ENCODE measurements at places on chromosomes 2 and 18.

DNA sequence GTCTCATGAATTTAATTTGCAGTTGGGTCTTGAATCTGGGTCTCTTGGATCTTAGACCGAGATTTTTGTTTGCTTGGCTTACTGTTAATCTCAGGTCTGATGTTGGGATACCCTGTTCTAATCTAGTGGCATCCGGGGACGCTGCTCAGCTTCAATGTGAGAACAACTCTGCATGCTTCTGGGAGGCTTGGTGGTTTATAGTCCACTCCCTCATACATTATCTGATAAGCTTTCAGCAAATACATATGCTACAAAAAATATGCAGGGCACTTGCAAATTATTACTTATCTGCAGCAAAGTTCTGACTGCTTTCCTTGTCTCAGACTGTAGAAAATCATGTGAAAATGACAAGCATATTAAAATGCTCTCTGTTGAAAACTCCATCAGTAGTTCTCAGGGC, 39.4 kb downstream of the RNF144A start:
- no peak for DNase-seq

GRCh38 chr2:51028829-51029228, 3.1 kb downstream of the NRXN1 start:
- DNase-seq, result no peak

- DNase-seq, result no peak
Measured at GRCh38 chr2:44572196-44572900, 210.6 kb downstream of the CAMKMT start.

DNA sequence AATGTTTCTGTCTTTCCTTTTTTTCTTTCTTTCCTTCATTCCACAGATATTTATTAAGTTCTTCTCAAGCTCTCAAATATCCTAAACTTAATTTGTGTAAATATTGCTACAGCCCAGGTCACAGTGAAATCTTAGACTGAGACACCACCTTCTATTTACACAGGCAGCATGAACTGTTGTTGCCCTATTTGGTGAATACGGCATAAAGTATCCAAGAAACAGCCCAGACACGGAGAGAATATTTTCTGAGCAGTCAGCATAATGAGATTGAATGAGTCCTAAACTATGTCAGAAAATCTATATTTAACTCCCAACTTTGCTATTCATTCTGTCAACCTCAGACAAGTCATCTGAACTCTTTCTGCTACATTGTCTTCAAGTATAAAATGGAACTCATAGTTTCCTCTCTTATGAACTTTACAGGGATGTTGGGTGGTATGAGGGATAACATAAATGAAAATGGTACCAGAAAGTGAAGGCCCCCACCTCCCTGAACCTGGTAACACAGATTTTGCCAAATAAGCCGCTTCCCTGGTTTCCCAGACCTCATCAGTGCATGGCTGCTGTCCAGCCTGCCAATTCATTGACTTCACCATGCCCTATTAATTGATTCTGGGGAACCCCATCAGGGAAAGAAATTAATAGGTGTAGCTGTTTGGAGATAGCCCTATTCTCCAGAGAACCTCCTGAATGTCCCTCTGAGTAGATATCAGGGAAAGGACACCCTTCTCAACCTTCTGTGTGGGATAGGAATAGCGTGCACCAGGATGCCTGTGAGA, 235.9 kb downstream of the SETBP1 start:
- no peak for DNase-seq

GRCh38 chr18:13120983-13121441, 97.5 kb upstream of the LDLRAD4 start:
- no peak for DNase-seq

GRCh38 chr2:135768863-135769262, 27.2 kb downstream of the UBXN4 start:
- DNase-seq, result no peak

DNA sequence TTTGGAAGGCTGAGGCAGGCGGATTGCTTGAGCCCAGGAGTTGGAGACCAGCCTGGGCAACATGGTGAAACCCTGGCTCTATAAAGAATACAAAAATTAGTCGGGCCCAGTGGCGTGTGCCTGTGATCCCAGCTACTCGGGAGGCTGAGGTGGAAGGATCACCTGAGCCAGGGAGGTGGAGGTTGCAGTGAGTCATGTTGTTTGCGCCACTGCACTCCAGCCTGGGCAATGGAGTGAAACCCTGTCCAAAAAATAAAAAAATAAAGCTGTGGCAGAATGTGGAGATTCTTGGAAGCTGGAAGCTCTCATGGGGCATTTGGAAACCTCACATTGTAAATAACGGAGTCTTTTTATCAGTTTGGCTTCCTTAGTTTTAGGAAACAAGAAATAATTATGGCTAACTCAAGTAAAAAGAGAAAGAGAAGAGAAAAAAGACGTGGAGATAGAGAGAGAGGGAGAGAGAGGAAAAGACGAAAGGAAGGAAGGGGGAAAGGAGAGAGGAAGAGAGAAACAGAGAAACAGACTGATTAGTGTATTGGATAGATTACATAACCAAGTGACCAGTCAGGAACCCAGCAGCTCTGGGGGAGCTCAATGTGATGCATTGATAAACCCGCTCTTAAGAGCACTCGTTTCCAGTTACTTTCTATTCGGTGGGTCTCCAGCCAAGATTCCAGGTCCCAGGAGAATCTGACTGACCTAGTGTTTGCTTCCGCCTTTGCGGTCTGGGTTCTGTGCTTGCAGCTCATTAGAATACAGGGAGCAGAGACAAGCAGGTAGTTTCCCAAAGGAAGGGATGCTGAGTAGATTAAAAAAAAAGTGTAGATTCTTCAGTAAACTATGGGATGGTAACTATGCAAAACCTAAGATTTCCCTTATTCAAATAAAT, 1.1 kb upstream of the SPAST start:
- DNase-seq, result no peak

DNA sequence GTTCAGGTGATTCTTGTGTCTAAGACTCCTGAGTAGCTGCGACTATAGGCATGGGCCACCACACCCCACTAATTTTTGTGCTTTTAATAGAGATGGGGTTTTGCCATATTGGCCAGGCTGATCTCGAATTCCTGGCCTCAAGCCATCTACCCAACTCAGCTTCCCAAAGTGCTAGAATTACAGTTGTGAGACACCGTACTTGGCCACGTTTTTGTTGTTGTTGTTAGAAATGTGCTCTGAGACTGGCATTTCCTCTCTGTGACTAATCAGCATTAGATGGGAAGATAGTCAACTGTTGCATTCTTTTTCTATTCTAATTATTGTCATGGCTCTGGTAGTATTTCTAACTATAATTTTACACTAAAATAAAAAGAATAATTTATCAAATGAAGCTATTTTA, 191.7 kb downstream of the CAMKMT start:
- no peak for DNase-seq

- no peak for DNase-seq
Measured at GRCh38 chr2:88053934-88054781, 1.4 kb downstream of the KRCC1 start.

- no peak for DNase-seq
Measured at GRCh38 chr2:101003278-101003775, 1.2 kb downstream of the RPL31 start.

GRCh38 chr18:23159344-23159743, 24.1 kb downstream of the CABLES1 start:
- DNase-seq, result no peak

DNA sequence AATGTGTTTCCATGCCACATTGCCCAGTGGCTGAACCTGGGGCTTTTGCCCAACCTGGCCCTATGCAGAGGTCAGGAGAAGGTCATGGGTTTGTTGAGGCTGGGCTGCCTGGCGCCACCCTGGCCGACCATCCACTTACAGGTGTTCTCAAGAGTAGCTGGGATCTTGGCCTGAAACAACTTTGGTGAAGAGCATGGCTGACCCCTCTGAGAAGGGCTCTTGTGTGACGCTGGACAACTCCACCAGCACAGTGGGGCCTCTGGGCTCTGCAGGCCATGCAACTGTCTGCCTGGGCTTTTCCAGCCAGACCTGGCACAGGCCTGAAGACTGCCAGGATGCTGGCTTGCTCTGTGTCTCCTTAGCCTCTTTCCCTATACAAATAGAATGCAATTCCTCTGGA, 76.4 kb upstream of the ZNG1B start:
- no peak for DNase-seq

DNA sequence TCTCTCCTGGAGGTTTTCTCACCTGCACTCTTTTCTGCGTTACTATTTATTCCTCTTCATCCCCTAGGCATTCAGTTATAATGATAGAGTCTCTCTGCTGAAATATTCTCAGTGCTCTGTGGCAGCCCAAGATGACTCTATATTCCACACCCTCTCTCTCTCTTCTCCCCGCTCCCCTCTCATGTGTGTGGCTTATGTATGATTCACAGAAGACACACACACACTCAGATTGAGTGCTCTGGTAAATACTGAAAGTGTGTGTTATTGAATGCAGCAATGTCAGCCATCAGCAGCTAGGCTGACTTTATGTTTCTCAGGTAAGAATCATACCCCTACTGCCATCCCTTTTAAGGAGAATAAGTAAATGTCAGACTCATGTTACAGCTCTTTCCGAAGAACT, 201.2 kb downstream of the SLC4A10 start:
- no peak for DNase-seq

GRCh38 chr2:239496700-239497099, 95.9 kb upstream of the HDAC4 start:
- no peak for DNase-seq

DNA sequence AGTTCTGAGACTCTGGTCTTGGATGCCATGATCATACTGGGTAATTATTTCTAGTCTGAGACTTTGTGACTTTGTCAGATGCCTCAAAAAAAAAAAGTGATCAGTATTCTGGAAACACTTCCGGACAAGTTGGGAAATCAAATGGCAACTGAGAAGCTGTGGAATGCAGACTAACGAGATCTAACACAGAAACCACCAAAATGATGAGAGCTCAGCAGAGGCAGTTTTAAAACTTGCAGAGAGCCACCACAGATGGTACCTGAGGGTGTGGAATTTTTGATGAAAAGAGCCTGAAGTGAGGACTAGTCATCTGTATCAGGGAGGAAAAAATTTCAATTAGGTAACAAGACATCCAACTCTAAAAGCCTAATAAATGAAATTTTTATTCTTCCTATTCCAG, 5.5 kb upstream of the GPR75 start:
- no peak for DNase-seq

GRCh38 chr2:157216286-157216965, 41.1 kb upstream of the GALNT5 start:
- DNase-seq, result no peak

DNA sequence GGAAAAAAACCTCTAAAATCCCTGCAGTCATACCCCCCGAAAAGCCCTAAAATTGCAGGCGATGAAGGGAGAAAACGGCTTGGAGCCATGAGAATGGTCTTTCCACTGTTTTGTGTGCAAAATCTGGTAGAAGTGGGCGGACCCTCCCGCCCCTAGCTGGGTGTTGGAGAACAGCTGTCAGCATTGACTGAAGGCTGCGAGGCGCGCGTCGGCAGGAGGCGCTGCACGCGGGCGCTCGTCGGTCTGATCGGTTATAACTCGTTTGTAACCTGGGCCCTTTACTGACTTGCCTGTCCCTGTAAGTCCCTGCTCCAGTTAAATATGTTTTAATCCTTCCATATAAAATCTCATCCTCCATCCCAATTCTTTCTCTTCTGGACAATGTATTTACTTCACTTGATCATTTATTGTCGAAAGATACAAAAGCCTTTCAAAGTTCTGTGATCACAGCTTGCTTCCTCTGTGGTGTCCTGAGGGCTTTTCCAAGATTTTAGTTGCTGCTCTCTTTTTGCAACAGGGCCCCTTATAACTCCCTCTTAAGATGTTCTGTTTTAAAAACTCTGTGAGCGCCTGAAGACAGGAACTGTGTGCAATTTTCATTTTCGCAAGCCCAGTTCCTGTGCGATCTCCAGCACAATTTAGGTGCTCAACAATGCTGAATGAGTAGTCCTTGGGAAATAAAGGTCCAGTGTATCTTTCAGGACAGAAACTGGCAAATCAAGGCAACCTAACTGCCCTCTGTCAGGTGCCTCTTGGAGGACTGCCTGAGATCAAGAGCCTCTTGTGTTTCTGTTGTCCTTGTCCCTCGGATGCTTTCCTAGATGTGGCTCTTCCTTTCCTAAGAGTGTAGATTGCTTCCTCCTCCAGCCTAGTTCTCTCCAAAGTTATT, 918 bp upstream of the HNRNPLL start:
- DNase-seq, result no peak

DNA sequence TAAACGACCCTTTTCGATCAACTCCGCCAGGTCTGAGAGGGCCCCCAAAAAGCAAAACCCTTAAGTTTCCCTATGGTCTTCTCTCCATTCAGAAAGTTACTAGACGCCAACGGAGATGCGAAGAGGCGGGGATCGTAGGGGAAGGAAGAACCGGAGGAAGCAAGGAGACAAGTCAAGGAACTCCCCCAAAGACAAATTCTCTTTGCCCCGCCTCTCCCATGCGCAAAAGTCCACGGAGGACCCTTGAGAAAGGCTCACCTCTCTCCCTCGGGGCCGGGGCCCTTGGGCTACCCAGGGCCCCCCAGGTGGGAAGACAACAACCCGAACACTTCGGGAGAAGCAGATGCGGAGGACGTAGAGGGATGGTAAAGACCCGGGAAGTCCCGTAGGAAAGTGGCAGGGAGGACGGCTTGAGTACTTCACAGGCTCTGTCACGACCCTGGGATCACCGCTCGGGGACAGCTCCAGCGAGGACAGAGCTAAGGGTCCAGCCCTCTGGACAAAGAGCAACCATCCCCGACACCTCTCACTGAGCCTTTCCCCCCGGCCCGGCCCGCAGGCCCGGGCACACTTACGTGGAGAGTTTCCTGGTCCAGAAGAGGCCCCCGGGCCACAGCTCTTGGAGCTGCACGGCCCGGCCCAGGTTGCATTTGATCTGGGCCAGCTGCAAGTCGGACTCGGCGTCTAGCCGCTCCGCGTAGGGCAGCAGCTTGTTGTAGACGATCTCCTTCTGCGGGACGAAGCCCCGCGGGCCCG, 647 bp downstream of the PSME4 start:
- no peak for DNase-seq

GRCh38 chr2:705971-706511, 28.8 kb upstream of the TMEM18 start:
- peak; percentile 40 for DNase-seq

DNA sequence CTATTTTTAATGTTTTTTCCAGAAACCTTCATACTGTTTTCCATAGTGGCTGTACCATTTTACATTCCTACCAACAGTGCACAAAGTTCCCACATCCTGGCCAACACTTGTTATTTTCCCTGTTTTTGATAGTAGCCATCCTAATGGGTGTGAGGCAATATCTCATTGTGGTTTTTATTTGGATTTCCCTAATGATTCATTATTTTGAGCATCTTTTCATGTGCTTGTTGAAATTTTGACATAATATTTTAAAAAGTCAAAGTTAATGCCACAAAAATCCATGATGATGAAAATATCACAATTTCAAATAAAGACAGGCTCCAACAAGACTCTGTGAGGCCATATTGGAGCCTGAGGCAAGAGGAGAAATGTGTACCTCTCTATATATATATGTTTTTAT, 50.2 kb downstream of the VWA3B start:
- DNase-seq, result no peak

- DNase-seq, result no peak
Measured at GRCh38 chr2:70902579-70902978, 33.1 kb upstream of the ATP6V1B1 start.

DNA sequence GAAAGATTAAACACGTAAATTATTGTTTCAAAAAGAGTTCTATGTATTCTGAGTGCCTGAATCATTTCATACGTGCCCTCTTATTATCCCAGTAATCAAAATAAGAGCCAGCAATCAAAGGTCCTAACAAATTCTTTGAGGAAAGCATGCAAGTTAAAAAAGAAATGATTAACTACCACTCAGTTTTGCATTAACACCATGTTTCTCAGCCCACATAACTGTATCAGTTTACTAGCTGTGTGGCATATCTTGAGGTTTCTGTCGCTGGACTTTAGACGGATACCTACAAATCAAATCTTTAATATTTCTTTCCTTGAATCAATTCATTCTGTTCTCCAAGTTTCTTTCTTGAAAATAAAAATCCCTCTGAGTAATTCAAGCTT, 668.9 kb upstream of the CHAC2 start:
- DNase-seq, result no peak

- DNase-seq, result no peak
Measured at GRCh38 chr2:179467111-179467510, 202.5 kb upstream of the SESTD1 start.

All from GM18507 (cell line).